Activated CD8-positive, alpha-beta memory T cell treated with anti-CD3 and anti-CD28 coated beads, Interleukin-2, amount 50 U/mL, for 4 hours (primary cell): ENCODE measurements at places on chromosomes 2 and 18.

GRCh38 chr2:71880846-71881610 lies 266.6 kb downstream of the CYP26B1 start:
- DNase-seq: no peak

- no peak for DNase-seq
Measured at GRCh38 chr18:7584646-7585275, 17.6 kb downstream of the PTPRM start.

- DNase-seq: no peak
Measured at GRCh38 chr18:50065527-50065926, 129.4 kb downstream of the MYO5B start.

GRCh38 chr2:109105113-109105512 lies 23.9 kb upstream of the SH3RF3 start:
- DNase-seq: no peak

GRCh38 chr18:12939162-12939561 lies 8.6 kb upstream of the SEH1L start:
- no peak for DNase-seq

- DNase-seq: no peak
Measured at GRCh38 chr2:121338281-121338680, 53.3 kb upstream of the TFCP2L1 start.

- no peak for DNase-seq
Measured at GRCh38 chr2:175233135-175233719, 51.7 kb upstream of the ATP5MC3 start.

DNA sequence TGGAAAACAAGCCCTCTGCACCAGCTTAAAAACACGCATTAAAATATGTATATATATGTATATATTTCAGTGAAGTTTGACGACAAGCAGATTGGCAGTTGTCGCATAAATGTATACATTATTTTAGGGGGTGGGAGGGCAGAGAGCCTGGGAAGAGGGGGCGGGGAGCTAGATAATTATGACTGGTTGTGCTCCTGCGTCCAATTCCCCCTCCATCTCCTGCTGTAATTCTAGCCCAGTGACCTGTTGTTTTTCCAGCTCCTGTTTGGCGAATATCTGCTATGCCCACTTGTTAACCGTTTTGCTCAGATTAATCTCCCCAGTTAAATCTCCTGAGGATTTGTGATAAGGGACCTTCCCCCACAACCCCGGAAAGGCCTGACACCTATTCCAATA lies 656 bp downstream of the UNC80 start:
- no peak for DNase-seq

GRCh38 chr18:54147439-54147838 lies 77.0 kb downstream of the MBD2 start:
- DNase-seq: no peak

- no peak for DNase-seq
Measured at GRCh38 chr2:11932048-11932512, 185.6 kb downstream of the LPIN1 start.

DNA sequence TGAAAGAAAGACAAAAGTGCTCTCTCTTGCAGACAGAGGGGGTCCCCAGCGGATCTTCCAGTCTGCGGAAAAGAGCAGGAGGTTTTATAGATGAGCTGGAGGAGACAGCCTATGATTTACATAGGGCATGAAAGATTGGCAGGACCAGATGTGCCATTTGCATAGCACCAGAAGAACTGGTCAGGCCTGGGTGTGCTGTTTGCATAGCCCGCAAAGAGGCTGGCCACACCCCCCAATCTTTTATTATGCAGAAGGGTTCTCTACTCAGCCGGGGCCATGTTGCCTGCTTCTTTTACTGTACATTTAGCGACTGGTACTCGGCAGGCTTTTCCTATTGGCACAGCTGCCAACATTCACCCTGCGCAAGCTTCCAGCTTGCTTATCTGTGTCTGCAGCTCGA lies 317.6 kb downstream of the GALR1 start:
- DNase-seq: no peak
